ENCODE measurements at places on chromosomes 1 and 21.

GRCh38 chr1:30798389-30799232, 41.0 kb upstream of the LAPTM5 start:
- DNase-seq: no peak

- no peak for DNase-seq
Measured at GRCh38 chr1:193120604-193121166, 1.1 kb upstream of the CDC73 start.

- no peak for DNase-seq
Measured at GRCh38 chr21:35314857-35315582, 265.9 kb upstream of the RUNX1 start.

DNA sequence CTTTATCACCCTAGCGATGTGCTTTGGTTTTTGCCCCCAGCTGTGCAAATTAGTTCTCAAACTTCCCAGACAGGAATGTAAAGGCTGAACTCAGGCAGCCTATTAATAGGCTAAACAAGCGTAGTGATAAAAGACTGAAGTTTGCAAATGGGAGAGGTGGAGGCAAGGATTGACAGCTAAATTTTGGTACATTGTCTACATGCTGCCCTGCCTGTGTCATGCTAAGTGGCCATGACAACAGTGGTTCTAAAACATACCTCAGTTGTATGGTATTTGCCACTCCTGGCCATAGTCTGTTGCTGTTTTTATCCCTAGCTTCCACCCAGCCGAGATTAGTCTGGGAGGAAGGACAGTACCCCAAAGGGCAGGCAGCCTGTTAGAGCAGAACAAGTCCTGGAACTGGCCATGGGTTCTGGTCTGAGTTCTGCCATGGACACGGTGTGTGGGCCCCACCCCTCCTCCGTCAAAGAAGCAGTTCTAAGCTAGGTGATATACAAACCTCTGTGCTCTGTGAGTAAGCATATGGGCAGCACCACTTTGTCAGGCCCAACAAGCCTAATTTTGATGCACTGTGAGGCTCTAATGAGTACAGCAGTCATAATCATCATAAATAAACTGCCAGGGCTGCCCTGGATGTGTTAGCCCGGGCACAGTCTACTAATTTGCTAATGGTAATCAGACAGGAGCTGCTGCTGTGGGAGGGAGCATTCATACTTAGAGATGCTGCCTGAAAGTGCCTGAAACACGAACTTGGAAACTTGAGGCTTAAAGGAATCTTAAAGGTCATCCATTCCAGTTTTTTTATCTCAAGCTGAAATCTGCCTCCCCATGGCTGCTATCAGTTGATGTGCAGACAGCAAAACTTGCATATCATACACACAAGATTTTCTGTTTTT, 177.1 kb downstream of the HHAT start:
- DNase-seq: no peak

DNA sequence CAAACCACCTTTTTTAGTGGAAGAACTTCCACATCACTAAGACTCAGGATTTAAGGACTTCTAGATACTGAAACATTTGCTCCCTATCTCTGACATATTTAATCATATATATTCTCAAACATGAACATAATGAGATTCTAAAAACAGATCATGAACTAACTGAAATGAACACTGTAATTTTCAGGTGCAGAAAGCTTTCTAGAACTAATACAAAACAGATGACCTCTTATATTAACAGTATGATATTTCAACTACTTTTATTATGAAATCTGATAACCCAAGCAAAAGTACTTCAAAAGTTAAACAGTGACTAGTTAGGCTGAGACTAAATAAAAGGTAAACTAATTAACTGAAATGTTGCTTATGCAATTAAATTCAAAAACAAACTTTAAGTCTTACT, 157.5 kb downstream of the COP1 start:
- no peak for DNase-seq

GRCh38 chr1:13960375-13960987, 260.5 kb downstream of the PRDM2 start:
- DNase-seq: no peak

DNA sequence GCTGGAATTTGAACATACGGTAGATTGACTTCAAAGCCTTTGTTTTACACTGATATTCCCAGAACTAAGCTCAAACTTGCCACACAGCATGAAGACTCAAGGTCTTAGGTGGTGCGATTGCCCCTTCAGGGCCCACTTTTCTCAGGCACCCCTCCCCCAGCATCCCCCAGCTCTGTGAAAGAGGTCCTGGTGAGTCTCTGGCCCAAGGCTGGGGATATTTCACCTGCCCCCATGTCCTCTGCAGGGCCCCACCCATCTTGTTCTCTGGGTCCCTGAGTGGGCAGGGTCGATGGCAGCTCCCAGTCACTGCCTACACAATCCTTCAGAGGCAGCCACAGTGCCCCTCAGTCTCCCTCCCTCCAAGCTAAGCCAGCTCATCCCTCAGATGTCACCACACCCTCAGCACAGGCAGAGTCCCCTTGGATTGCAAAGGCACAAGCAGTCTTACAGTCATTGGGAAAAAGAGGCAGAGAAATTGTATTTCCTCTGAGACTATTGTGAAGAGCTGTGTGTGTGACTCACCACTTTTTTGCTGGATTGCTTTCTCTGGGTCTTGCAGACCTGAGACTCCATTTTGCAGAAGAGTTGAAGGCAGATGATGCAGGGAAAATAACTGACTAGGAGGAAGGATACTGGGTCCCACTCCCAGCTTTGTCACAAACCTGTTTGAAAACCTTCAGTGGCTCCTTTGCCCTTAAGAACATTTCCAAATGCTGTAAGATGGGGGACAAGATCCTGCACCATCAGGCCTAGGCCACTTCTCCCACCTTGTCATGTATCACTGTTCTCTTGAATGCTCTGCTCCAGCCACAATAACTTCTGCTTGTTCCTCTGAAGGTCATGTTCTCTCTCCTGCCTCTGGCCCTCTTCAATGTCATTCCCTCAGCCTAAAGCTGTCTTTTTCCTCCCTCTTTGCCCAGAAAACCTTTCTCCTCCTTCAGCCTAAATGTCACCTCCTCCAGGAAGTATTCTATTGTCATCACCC, 119.1 kb upstream of the GRIK3 start:
- no peak for DNase-seq

DNA sequence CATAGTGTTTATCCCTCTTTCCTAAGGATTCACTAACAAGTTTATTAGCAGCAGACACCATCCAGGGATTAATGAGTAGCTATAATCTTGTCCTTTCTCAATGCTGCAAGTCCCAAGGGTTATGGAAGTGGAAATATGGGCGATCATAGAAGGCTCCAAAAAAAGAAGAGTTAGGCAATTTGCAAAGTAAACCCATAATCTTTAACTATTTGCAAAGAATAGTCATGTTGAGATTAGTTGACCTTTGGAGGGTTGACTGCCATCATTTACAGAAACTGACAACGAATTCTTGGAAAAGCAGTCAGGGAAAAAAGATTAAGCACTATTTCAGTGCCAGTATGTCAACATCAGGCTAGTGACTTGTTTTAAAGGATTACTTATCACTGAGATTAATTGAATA, 169.9 kb downstream of the KCNT2 start:
- no peak for DNase-seq

- no peak for DNase-seq
Measured at GRCh38 chr1:68180441-68181164, 51.7 kb downstream of the WLS start.

DNA sequence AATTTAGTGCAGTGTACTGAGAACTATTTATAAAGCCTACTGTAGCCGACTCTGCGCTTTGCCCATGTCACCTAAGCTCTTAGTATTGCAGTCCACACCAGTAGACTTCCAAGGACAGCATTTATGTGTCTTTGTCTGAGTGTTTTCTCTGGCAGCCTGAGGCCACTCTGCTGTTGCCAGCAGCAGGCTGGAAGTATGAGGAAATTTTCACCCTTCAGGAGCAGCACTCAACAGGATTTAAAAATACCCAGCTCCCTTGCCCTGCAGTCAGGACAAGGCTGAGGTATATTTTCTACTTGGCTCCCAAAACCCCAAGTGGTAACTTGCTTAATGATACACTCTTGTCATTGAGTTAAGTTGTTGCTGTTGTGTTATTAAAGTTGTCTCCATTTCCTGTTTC, 230.1 kb downstream of the SRGAP2C start:
- no peak for DNase-seq

- no peak for DNase-seq
Measured at GRCh38 chr1:20486457-20487235, 636 bp upstream of the CAMK2N1 start.

DNA sequence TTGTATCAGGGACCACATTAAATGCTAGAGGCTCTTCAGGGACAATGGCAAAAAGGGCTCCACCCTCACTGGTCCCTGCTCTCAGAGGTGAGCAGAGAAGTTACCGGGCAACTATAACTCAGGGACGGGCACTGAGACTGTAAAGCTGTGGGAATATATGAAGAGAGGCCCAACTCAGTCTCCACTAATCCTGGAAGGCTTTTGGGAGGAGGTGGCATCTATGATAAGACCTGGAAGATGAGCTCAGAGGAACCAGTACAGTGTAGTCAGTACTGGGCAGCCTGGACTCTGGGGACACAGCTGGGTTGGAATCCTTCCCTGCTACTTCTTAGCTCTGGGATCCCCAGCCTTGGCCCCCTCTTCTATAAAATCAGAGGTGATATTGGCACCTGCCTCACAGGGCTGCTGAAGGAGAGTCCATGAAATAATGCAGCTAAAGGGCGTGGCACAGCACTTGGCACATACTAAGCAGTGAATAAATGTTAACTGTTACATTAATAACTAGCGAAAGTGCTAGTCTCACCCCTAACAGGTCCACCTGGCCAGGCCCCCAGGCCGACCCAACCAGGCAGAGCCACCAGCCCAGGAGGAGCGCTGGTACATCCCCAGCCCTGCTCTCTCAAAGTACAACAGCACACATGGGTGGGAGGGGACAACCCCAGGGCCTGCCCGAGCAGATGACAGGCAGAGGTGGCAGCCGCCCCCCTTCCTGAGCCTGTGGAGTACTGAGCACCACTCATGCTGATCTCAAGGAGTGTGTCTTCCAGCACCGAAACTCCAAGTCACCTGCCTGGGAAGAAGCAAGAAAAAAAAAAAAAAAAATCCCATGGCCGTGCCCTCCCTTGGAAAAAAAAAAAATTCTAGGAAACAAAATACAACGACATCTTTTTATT, 62.7 kb downstream of the CASZ1 start:
- DNase-seq: no peak

GRCh38 chr21:34595457-34595856, 19.5 kb downstream of the RCAN1 start:
- no peak for DNase-seq

DNA sequence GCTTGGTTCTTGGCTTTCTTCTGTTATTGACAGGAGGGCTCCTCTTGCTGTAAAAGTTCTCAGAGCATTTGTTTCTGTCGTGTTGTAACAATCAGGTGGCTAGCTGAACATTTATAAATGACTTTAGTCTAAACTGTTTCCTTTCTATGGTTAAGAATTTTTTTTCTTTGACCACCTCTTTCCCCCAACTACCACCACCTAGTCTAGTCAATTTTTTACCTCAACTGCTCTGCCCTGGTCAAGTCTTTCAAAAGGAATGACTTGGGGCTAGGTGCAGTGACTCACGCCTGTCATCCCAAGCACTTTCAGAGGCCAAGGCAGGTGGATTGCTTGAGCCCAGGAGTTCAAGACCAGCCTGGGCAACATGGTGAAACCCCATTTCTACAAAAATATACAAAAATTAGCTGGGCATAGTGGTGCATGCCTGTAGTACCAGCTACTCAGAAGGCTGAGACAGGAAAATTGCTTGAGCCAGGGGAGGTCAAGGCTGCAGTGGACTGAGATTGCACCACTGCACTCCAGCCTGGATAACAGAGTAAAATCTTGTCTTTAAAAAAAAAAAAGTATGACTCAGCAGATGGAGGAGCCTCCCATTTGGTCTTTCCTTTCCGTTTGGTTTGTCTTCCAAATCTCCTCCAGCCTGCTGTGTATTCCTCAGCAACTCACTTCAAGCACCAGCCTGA, 40.7 kb downstream of the MAP3K21 start:
- no peak for DNase-seq
